ENCODE measurements at places on chromosomes 7 and 10. TPM values are rescaled to one million over a fixed set of nuclear protein-coding genes. Genes with fewer than 3 reads are reported as not detected.

The SLC16A9 gene
- 1.5 TPM for total RNA-seq

The BMPR1A gene
- 1.5 TPM for total RNA-seq

The FAM13C gene
- 0.93 TPM for total RNA-seq

The MMP21 gene
- 0.13 TPM for total RNA-seq

The ZPBP gene
- total RNA-seq: not detected

The IFIT1 gene
- 1.5 TPM for total RNA-seq

The ZNF511 gene
- 24.2 TPM for total RNA-seq

All from thoracic aorta endothelial cell (primary cell).